ENCODE measurements at places on chromosomes 16 and 17. TPM values are rescaled to one million over a fixed set of nuclear protein-coding genes. Genes with fewer than 3 reads are reported as not detected.
A peak's percentile ranks its signal among the peaks of the same experiment; 100 is the strongest.

GRCh38 chr16:88911136-88911945, 44.9 kb upstream of the PABPN1L start:
- peaks cover 5% of the 10 kb centered on the region for H3K4me1 ChIP-seq
- DNase-seq: no peak
- no peaks in the 10 kb centered on the region for H3K36me3 ChIP-seq
- H3K4me3 ChIP-seq: no peak overlapping the region
- H3K27me3 ChIP-seq: no peaks in the 10 kb centered on the region

DNA sequence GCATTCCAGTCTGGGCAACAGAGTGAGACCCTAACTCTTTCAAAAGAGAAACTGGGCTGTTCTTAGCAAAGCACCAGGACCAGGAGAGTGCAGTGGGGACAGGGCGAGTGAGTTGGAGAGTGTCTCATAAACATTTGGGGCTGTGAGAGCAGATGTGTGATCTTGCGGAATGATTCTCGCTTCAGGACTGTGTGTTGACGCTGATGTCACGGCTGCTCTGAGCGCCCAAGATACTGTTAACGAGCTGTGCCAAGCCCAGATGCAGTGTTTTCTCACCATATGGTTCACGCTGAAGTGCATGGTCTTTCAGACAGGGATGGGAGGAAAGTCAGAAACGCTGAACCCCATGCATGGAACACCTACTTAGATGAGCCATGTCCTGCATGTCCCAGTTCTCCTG, 438.2 kb downstream of the HS3ST4 start:
- DNase-seq: no peak
- no peak overlapping the region for H3K4me3 ChIP-seq
- no peaks in the 10 kb centered on the region for H3K36me3 ChIP-seq
- H3K4me1 ChIP-seq: no peaks in the 10 kb centered on the region

GRCh38 chr16:48330189-48330840, 54.9 kb downstream of the SIAH1 start:
- no peaks in the 10 kb centered on the region for H3K36me3 ChIP-seq
- no peak overlapping the region for H3K27ac ChIP-seq
- DNase-seq: no peak
- H3K27me3 ChIP-seq: no peaks in the 10 kb centered on the region
- no peaks in the 10 kb centered on the region for H3K4me1 ChIP-seq

DNA sequence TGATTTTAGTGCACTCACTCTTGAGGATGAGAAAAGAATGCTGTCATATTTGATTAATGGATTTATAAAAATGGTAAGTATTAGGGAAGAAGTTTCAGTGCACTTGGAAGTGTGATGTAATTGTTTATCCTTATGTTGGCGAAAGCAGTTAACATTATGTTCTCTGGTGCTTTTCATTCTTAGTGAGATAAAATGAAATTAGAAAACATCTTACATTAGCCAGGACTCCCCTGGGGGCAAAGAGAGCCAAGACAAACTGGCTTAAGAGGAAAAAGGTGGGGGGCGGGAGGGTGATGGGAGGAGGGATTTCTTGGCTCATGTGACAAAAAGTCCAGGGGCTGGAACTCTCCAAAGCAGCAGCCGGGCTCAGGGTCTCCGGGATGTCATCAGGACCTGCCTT, 73.2 kb downstream of the KNOP1 start:
- H3K4me3 ChIP-seq: no peak overlapping the region
- H3K27me3 ChIP-seq: no peaks in the 10 kb centered on the region
- no peak for DNase-seq
- no peaks in the 10 kb centered on the region for H3K36me3 ChIP-seq
- H3K27ac ChIP-seq: no peak overlapping the region
- no peaks in the 10 kb centered on the region for H3K4me1 ChIP-seq

The PDILT gene
- not detected for total RNA-seq

The HOXB4 gene
- total RNA-seq: 2.3 TPM

DNA sequence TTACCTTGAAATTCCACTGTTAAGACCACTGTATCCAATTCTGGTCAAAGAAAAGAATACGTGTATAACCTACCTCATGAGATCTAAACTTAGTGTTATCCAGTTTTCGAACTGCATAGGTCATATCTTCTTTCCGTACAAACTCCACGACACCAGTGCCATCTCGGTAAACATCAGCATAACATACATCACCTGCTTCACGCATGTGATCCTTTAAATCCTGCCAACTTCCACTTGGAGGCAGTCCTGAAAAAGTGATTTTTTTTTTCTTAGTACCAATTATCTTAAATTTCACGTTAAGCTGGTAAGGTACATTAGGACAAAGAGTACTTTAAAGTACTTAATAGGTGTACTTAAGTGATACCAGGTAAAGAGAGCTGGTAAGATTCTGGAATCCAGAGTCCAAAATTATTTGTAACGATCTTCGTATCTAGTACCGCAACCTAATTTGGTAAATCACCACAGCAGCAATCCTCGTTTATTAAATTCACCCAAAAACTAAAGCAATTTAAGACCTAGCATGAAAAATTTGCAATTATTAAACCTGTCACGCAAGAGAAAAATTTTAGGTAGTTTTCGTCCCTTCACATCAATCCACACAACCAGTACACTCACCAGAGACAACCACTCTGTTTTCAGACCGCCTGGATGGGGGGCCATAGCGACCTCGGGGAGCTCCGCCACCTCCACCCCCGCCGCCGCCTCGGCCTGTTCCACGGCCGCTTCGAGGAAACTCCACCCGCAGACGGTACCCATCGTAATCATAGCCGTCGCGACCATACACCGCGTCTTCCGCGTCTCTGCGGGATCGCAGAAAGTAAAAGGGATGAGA, 1.1 kb downstream of the SRSF1 start:
- DNase-seq: no peak
- no peaks in the 10 kb centered on the region for H3K36me3 ChIP-seq
- H3K27ac ChIP-seq: peak overlapping the region; percentile 100

DNA sequence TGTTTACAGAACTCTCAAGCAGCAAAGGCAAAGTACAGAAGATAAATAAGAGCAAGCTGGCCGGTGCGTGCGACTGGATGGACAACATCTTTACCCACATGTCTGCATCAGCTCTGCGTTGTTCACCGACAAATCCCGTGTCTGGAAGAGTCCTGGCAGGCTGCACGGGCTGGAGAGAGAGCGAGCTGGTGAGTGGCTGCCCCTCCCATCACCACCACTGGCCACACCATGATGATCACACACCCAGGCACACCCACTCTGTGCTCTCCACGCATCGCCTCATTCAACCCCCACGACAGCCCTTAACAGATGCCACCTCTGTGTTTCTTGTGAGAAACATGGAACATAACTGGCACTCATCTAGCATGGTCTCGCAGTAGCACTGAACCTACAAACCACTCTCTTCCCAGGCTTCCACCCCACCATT, 59.2 kb downstream of the ANKRD11 start:
- no peaks in the 10 kb centered on the region for H3K36me3 ChIP-seq
- H3K27ac ChIP-seq: no peak overlapping the region
- peak overlapping the region; percentile 1 for H3K4me3 ChIP-seq
- H3K27me3 ChIP-seq: no peaks in the 10 kb centered on the region
- DNase-seq: peak; percentile 57

DNA sequence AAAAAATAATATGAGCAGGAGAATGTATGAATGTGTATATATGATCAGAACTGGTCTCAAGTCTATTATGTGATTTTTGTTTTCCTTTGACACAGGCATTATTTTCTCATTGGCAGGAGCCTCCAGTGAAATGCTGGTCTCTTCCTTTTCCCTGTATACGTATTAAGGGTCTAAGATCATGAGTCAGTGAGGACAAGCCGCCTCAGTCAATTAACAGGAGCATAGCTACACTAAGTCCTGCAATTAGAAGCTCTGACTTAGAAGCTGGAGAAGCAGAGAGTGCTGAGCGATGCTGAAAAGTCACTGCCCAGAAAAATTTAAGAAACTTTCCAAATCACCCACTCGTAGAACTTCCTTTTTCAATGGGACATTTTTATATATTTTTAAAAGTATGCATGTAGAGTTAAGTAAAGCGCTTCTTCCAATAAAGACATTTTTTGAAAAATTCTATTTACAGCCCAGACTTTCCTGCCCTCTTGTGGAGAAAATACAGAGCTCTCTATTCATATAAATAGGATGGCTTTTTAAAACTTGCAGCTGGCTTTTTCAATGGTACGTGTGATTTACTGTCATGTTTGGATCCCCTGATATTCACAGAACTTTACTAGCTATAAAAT, 70.2 kb upstream of the PSMD7 start:
- H3K4me1 ChIP-seq: no peaks in the 10 kb centered on the region
- H3K27ac ChIP-seq: no peak overlapping the region
- DNase-seq: no peak

GRCh38 chr17:39110435-39111136, 40.9 kb downstream of the PLXDC1 start:
- no peaks in the 10 kb centered on the region for H3K36me3 ChIP-seq
- H3K4me3 ChIP-seq: no peak overlapping the region
- H3K4me1 ChIP-seq: no peaks in the 10 kb centered on the region
- no peak overlapping the region for H3K27ac ChIP-seq

DNA sequence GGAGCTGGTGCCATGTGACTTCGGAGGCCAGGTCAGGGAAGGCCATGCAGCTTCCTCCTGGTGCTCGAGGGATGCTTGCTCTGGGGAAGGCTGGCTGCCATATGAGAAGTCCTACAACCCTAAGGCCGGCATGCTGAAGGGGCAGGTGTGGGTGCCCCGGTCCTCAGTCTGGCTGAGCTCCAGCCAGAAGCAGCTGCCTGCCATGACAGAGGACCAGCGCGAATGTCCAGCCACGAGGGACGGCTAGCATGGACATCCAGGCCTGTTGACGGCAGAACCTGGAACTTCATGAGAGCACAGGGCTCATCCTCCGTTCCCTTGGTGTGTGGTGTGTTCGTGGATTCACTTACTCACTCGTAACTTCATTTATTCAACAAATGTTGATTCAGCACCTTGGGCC, 140.6 kb downstream of the IRF8 start:
- no peak overlapping the region for H3K27ac ChIP-seq
- H3K27me3 ChIP-seq: no peaks in the 10 kb centered on the region
- H3K4me1 ChIP-seq: no peaks in the 10 kb centered on the region
- H3K36me3 ChIP-seq: no peaks in the 10 kb centered on the region
- no peak for DNase-seq

The TMEM132E gene
- total RNA-seq: not detected

- no peak for DNase-seq
- H3K27me3 ChIP-seq: no peaks in the 10 kb centered on the region
- no peak overlapping the region for H3K4me3 ChIP-seq
- H3K36me3 ChIP-seq: no peaks in the 10 kb centered on the region
- no peaks in the 10 kb centered on the region for H3K4me1 ChIP-seq
These were observed 19.6 kb downstream of the NOD2 start for GRCh38 chr16:50712956-50713355.

- no peaks in the 10 kb centered on the region for H3K27me3 ChIP-seq
- H3K4me3 ChIP-seq: no peak overlapping the region
- DNase-seq: no peak
- H3K4me1 ChIP-seq: no peaks in the 10 kb centered on the region
These were observed 320.5 kb downstream of the SNX29 start for GRCh38 chr16:12296991-12297390.

- no peaks in the 10 kb centered on the region for H3K4me1 ChIP-seq
- H3K4me3 ChIP-seq: no peak overlapping the region
- H3K27ac ChIP-seq: peak overlapping the region; percentile 34
- DNase-seq: no peak
These were observed 199.8 kb upstream of the CHMP6 start for GRCh38 chr17:80791758-80792284.

DNA sequence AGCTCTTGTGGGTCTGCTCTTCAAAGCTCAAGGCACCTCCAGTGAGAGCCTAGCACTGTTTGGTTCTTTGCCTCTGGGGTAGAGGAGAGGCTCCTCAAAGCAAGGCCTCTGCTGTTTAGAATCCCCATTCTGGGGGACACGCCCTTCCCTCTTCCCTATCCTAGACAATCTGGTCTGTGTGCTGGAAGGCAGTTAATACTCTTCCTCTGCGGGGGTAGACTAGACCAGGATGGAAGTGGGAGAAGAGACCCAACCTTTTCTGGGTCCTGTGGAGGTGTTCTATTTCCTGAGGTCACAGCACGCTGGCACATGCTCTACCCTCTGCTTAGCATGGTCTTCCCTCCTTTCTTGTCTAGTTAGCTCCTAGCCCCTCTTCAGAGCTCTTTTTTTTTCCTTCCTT, 7.7 kb downstream of the ERAL1 start:
- H3K4me3 ChIP-seq: no peak overlapping the region
- no peaks in the 10 kb centered on the region for H3K27me3 ChIP-seq
- H3K27ac ChIP-seq: no peak overlapping the region
- no peaks in the 10 kb centered on the region for H3K4me1 ChIP-seq

DNA sequence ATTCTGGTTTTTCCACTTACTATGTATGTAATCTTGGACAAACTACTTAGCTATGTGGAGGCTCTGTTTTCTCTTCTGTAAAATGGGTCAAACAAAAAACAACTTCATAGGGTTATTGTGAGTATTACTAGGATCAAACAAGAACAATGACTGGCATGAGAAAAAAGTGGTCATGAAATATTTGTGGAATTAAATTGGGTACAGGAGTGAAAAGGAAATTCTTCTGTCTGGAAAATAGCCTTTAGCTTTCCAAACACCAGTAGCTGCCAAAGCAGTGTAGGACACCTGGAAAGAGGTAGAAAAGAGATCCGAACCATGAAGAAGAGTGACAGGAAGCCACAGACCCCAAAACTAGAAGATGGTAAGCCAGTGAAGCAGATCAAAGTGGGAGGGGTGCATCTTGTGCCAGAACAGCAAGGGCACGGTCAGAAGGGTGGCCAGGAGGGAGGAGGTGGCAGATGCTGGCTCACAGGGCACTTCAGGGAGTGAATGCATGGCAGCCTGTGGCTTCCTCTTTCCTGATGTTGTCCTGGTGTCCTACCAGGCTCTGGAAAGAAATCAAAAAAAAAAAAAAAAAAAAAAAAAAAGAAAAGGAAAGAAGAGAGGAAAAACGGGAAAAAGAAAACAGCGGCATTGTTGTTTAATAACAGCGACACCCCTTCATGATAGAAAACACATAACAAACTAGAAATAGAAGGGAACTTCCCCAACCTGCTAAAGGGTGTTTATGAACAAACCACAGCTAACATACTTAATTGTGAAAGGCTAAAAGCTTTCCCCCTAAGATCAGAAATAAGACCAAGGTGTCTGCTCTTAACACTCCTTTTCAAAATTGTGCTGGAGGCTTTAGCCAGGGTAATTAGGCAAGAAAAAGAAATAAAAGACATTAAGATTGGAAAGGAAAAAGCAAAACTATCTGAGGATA, 67.9 kb downstream of the PCTP start:
- no peaks in the 10 kb centered on the region for H3K27me3 ChIP-seq
- H3K4me1 ChIP-seq: no peaks in the 10 kb centered on the region
- H3K4me3 ChIP-seq: no peak overlapping the region
- H3K27ac ChIP-seq: no peak overlapping the region

DNA sequence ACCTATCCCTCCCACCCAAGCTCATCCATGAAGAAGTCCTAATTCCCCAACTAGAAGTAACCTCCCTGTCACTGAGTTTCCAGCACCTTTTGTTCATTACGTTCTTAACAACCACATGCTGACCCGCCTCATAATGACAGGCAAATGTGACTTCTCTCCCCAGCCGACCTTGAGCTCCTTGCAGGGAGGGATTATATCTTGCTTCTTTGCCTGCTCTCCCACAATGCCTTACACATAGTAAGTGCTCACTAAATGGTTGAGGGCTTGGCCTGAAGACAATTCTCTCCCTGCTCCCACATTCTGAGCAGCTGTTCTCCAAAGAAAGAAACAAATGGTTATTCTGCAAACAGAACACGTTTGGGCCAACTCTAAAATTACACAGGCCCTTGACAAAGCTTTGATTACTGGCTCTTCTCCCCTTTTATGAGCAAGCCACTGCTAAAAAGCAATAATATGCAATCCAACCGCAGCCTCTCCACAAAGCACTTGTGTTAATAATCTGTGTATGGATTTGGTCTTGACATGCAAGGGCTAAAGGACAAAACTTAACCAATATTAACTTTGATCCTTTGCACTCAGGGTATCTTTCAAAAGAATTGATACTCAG, 23.2 kb downstream of the SLC39A11 start:
- H3K4me1 ChIP-seq: no peaks in the 10 kb centered on the region
- H3K27me3 ChIP-seq: no peaks in the 10 kb centered on the region
- H3K36me3 ChIP-seq: no peaks in the 10 kb centered on the region
- no peak for DNase-seq
- H3K27ac ChIP-seq: peak overlapping the region; percentile 84
- no peak overlapping the region for H3K4me3 ChIP-seq

The PHF12 gene
- total RNA-seq: 40.3 TPM

All from breast epithelium (tissue), 4 donors.